ENCODE measurements at places on chromosomes 6 and 20.

- no peak for DNase-seq
These were observed 2.2 kb upstream of the MAPK13 start for GRCh38 chr6:36128073-36128472.

- no peak for DNase-seq
These were observed 67.4 kb downstream of the ZMYND8 start for GRCh38 chr20:47289096-47289495.

GRCh38 chr6:81690073-81690472 is 62.4 kb downstream of the TENT5A start:
- no peak for DNase-seq

GRCh38 chr20:63295846-63296245 is 2.9 kb downstream of the COL20A1 start:
- peak; percentile 36 for DNase-seq

- no peak for DNase-seq
These were observed 223.8 kb downstream of the HAO1 start for GRCh38 chr20:7716286-7716972.

DNA sequence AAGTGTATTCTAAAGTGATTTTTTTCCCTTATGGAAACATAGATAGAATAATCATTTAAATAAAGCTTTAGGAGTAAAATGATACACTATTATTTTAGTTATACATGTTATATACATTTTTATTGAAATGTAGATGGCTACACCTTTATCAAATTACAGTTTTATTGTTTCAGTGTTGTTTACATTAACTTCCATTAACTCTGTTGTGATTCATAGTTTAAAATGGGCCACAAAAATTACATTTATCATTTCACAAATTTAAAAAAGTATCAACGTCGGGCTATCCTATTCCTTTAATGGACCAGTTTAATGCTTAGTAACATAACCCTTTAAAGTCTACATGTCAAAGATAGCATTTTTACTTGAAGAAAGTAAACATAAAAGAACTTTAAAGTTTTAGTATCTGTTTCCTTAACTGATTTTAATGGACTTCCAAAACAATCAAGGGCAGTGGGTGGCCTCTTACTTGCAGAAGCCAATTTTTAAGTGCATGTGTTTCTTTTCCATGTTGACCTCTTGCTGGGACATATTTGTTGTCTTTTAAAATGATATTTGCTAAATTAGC is 47.8 kb upstream of the FLRT3 start:
- DNase-seq = no peak
